Hippocampal formation (tissue), 2 donors: ENCODE measurements at places on chromosomes 1 and 21.

DNA sequence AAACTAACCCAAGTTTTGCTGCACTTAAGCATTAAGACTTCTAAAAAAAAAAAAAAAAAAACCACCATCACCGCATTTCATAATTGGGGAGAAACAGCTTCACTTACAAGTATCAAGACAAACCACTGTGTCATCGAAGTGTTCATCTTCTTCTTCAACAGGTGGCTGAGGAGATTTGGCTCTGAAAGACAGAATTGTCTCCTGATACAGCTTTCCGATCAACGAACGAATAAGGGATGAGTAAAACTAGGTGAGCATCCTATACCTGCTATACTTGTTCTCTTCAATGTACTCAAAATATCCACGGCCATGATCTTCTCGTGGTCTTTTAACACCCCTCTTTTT lies 2.0 kb downstream of the HNRNPU start:
- DNase-seq: no peak

DNA sequence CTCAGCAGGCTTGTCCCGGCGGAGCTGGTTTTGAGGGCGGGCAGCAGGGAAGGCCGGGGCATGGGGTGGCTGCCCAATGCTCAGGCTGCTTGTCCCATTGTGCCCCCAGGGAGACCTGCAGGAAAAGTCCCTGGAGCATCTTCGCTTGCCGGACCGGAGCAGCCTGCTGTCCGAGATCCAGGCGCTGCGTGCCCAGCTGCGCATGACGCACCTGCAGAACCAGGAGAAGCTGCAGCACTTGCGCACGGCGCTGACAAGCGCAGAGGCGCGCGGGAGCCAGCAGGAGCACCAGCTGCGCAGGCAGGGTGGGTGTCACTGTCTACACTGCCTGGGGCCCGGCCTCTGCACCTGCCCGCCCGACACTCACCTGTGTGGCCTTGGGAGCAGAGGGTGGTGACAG lies 30.4 kb upstream of the DIP2A start:
- no peak for DNase-seq

DNA sequence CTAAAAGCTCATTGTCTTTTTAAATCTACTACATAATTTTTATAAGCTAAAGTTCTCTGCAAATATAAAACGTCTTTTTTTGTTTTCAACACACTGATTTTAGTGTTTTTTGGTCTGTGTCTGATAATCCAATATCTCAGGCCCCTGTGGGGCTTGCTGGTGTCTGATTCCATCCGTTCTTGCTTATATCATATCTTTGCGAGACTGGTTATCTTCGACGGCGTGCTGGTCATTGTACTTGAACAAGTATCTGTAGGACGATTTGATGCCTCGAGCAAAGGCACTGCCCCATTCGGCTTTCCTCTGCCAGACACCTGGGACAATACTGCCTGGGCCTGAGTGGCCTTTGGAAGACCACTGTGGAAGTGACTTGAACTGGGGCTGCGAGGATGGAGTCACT lies 18.4 kb upstream of the TTLL10 start:
- no peak for DNase-seq

- DNase-seq: no peak
These were observed 41.0 kb downstream of the TGFBR3 start for GRCh38 chr1:91844862-91845528.

GRCh38 chr1:21042929-21043605 lies 133.6 kb downstream of the EIF4G3 start:
- DNase-seq: no peak

DNA sequence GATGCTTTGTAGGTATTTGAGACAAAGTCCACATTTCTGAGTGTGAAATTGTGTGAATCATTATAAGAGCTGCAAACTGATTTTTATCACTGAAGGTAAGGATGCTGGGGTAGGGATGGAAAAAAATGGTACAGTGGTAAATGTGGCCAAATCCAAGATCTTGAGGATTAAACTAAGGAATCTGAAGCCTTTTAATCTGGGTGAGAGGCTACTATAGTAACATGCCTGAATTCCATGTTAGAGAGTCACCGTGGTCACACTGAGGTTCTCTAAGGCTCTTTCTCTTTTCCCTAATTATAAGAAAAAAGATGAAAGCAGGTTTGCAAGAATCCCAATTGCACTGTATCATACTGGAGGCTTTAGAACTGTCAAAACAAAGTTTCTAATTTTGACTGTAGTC lies 17.6 kb downstream of the PTGER3 start:
- no peak for DNase-seq

- no peak for DNase-seq
These were observed 40.7 kb downstream of the NME7 start for GRCh38 chr1:169326956-169327268.

- no peak for DNase-seq
These were observed 598.9 kb upstream of the CHRM3 start for GRCh38 chr1:238787471-238787870.

GRCh38 chr1:78373676-78374075 lies 117.1 kb upstream of the PTGFR start:
- no peak for DNase-seq

DNA sequence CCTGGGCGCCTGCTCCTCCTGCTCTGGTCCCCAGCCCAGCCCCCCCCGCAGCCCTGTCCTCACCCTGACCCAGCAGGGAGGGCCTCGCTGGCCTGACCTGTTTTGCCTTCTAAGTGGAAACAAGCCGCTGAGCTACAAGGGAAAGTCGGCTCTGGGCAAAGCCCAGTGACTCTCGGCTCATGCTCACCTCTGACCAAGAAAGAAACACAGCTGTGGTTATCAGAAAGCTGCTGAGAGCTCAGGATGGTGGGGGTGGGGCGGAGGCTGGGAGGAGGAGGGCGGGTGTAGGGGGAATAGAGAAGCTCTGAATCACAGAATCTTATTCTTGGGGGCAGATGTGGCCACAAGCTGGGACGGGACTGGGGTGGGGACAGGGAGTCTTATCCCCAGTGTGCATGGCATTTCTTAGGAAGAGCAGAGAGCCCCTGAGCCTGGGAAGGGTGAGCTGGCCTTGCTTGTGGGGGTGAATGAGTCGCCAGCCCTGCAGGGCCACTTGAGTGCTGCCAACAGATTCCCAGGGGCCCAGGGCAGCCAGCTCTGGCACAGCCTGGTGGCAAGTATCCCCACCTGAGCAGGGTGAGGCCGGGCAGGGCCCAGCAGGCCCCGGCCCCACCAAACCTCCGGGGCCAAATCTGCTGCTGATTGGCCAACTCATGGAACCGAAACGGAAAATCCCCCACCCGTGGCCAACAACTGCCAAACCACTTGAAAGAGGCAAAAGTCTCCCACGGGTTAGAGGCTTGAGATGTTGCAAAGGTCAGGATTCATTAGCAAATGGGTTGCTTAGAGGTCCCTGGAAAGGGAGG lies 120.6 kb downstream of the SPSB1 start:
- no peak for DNase-seq

DNA sequence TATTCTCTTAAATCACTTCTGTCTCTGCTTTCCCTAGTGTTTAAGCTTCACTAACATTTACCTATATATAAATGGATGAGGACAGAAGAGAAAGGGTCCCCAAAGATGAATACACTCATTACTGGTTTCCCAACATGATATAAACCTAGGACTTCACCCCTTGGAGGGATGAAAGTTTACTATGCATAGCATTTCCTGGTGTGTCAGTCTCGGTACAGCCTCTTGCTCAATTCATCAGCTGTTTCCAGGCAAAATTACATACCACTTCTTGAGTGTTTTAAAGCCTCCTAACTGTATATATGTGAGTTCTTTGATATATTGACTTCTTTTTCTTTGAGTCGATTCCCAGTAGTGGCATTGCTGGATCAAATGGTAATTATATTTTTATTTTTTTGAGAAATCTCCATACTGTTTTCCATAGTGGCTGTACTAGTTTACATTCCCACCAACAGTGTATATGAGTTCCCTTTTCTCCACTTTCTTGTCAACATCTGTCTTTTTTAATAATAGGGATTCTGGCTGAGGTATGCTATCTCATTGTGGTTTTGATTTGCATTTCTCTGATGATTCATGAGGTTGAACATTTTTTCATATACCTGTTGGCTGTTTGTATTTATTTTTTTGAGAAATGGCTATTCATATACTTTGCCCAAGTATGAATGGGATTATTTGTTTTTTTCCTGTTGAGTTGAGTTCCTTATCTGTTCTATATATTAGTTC lies 259.3 kb upstream of the CACYBP start:
- DNase-seq: no peak
